ENCODE measurements at places on chromosomes 12 and 14.

- no peak for DNase-seq
Observed at GRCh38 chr12:85676816-85677749, 159.1 kb downstream of the RASSF9 start.

DNA sequence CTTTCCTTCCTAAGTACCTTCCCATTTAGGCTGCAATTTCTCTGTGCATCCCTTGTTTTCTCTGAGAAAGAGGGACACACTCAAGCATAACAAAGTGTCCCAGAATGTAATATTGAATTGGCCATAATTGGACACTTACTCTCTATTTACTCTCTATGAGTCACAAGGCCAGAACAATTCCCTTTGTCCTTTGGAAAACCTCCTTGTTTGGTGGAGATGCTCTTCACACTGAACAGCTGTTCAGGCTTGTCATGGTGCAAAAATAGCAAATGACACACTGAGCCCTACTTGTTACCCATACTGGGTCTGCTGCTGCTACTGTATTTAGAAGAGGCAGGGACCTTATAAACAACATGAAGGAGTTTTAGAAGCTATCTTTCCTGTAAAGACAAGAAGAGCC is 1590.5 kb upstream of the TMEM132C start:
- no peak for DNase-seq

- DNase-seq: no peak
Observed at GRCh38 chr12:55965941-55966407, at the start of gene PMEL. PMEL (minus strand) TSS chr12:55966042; CDS start chr12:55966011, 31 bp downstream.

- no peak for DNase-seq
Observed at GRCh38 chr12:110661337-110661972, 27.5 kb downstream of the HVCN1 start.

GRCh38 chr12:17108877-17109541 is 503.0 kb upstream of the LMO3 start:
- DNase-seq: no peak

- no peak for DNase-seq
Observed at GRCh38 chr12:108273217-108273616, 65.9 kb downstream of the CMKLR1 start.

- DNase-seq: no peak
Observed at GRCh38 chr14:75341620-75342019, 63.0 kb downstream of the FOS start.

GRCh38 chr12:76310110-76310509 is 38.1 kb downstream of the BBS10 start:
- DNase-seq: peak; percentile 71

DNA sequence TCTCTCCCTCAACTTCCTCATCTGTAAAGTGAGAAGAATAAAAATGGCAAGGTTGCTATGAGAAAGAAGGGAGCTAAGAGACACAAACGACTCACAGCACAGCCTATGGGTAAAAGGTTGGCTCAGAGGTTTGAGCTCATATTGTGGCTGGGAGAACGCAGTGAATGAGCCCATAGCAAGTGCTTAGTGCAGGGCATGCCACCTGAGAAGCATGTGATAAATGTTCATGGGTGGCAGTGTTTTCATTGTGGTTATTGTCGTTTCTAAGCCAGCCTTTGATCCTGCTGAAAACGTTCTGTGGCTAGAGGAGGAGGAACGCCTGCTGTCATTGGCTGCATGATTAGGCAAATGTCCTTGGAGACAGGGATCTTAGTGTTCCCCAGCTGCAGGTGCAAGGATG is 150.4 kb downstream of the KSR2 start:
- DNase-seq: no peak

DNA sequence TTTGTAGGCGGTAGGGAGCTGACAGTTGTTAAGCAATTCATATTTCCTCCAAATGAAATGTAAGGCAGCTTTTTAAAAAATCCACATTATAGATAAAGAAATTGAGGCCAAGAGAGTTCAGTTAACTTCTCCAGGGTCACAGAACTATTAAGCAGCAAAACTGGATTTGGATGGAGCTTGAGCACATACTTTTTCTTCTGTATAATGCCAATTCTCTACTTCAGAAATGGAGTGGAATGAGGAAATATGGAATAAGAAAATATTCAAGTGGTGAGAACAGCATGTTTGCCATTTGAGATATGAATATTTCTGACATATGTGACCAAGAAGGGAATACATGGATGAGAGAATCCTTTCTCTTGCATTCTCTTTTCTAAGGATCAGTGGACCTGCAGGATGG is 233.1 kb downstream of the FOXG1 start:
- DNase-seq: no peak

- DNase-seq: no peak
Observed at GRCh38 chr12:1645819-1646218, 16.8 kb downstream of the WNT5B start.

- no peak for DNase-seq
Observed at GRCh38 chr14:89533136-89533535, 116.1 kb upstream of the FOXN3 start.

- DNase-seq: no peak
Observed at GRCh38 chr12:131312793-131313545, 359.3 kb downstream of the ADGRD1 start.

- DNase-seq: no peak
Observed at GRCh38 chr12:12178559-12178958, 88.3 kb downstream of the LRP6 start.

DNA sequence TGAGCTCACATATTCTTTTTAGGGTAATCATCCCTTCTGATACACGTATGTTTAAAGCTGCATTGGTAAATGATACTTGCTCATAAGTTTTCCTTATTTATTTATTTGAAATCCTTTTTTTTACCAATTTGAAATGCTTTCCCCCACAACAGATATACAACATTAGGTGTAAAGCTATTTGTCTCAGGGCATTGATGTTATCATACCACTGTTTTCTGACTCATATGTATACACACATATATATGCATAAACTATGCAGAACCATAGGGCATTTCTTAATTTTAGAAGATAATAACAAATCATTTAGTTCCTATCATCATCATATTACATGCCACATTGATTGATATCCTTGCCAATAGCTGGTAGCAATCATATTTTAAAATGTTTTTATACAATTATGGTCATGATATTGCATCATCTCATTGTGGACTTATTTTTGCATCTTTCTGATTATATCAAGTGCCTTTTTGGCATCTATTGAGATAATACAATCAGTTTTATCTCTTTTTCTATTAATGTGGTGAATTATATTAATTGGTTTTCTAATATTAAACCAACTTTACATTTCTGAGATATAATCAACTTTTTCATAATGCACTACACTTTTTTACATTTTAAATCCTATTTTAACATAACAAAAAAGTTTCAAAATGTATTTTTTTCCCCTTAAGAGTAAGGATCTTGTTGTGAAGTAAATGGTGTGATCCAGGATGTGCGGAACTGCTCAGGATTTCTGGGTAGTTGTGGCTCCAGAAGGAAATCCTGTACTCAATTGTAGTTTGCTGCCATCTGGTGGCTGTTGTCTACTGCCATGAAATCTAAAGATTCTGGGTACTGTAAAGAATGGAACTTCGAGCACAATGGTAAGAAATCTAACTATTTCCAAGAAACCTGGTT is 16.7 kb downstream of the OR9K2 start:
- DNase-seq: peak; percentile 52

GRCh38 chr14:69154779-69155178 is 1.9 kb upstream of the DCAF5 start:
- no peak for DNase-seq

GRCh38 chr12:77746096-77746495 is 84.6 kb upstream of the NAV3 start:
- DNase-seq: no peak

- DNase-seq: no peak
Observed at GRCh38 chr14:31745741-31746140, 184.5 kb downstream of the NUBPL start.

DNA sequence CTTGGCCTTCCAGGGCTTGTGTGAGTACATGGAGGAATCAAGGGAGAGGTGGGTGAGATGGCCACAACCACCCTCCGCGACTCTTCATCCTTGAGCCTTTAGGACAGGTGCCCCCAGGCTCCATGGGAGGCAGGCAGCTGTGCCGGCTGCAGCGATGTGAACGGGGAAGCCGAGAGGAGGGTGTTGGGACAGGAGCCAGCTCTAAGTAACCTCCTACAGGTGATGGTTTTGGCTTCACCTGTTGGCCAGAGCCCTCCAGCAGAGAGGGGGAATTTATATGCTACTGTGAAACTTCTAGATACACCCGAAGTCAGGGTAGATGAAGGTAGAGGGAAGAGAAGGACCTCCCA is 132.2 kb upstream of the HIF1A start:
- no peak for DNase-seq
